Subcutaneous preadipocyte (primary cell): ENCODE measurements at places on chromosomes 3 and 15. TPM values are rescaled to one million over a fixed set of nuclear protein-coding genes. Genes with fewer than 3 reads are reported as not detected.

CHRFAM7A gene
- 0.20 TPM in 1 of 2 replicates, not detected in the other for total RNA-seq

SLCO2A1 gene
- under 0.01 TPM in 2 replicates for total RNA-seq

DPPA4 gene
- total RNA-seq: not detected in 2 replicates

SYNPR gene
- not detected in 2 replicates for total RNA-seq

ATP2B2 gene
- under 0.01 TPM in 1 of 2 replicates, not detected in the other for total RNA-seq

SPATA12 gene
- total RNA-seq: not detected in 2 replicates

ITIH1 gene
- total RNA-seq: not detected in 2 replicates

GOLGA8M gene
- 0.73 TPM in 1 of 2 replicates, not detected in the other for total RNA-seq

TMEM45A gene
- total RNA-seq: 20.7 and 39.7 TPM in 2 replicates

TMEM44 gene
- total RNA-seq: 8.1 and 20.3 TPM in 2 replicates

ICE2 gene
- 20.6 and 33.4 TPM in 2 replicates for total RNA-seq

TMEM40 gene
- 0.20 TPM in 1 of 2 replicates, not detected in the other for total RNA-seq

TM4SF1 gene
- total RNA-seq: 442 and 577 TPM in 2 replicates

PLA2G4B gene
- 0.37 and 1.2 TPM in 2 replicates for total RNA-seq

ECE2 gene
- total RNA-seq: not detected in 2 replicates

OR5K2 gene
- total RNA-seq: not detected in 2 replicates

ANKUB1 gene
- not detected in 2 replicates for total RNA-seq

ADAMTS17 gene
- total RNA-seq: 0.20 and 0.73 TPM in 2 replicates

ADAMTS9 gene
- total RNA-seq: 2.2 and 3.3 TPM in 2 replicates
